ENCODE measurements at places on chromosomes 7 and 10.

DNA sequence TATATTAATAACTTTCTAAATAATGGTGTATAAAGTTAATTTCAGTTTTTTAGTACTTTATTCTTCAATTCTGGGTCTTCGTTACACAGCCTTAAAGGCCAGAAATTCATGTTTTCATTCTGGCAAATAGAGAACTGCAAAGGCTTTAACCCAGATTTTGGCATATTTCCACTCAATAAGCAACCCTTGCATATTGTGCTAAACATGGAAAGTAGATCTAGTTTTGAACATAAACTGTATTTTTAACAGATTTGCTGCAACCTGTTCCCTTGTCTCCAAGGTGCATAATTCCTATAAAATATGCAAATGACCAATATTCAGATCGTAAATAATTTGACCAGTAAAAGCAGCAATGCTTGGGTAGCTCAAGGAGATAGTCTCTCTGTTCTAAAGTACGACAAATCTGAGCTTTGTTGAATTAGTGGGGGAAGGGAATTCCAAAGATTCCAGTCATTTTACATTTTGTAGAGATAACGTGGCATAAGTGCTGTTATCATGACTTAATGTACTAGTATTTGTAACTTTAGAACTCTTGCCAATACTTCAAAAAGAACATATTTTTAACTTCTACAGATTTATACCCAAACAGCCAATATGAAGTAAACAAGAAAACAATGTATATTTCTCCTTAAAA lies 46.4 kb upstream of the RSBN1L start:
- no peak for DNase-seq

- no peak for DNase-seq
These were observed 265.3 kb upstream of the LRGUK start for GRCh38 chr7:133861876-133862275.

DNA sequence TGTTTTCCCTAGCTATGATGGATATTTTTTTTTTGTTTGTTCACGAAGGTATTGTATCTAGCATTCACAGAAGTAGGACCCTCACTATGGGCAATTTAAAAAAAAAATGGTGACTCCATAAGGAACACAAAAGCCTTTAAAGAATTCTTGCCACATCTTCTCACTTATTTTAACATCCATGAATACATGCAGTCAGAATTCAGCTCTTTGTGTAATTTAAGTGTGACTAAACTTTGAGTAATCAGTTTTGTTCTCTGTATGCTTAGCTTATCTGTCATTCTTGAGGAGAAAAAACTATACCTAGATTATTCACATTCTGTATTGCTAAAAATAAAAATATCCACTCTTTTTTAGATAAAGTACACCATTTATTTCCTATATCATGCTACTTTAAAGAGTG lies 313.2 kb upstream of the KCND2 start:
- DNase-seq: no peak

DNA sequence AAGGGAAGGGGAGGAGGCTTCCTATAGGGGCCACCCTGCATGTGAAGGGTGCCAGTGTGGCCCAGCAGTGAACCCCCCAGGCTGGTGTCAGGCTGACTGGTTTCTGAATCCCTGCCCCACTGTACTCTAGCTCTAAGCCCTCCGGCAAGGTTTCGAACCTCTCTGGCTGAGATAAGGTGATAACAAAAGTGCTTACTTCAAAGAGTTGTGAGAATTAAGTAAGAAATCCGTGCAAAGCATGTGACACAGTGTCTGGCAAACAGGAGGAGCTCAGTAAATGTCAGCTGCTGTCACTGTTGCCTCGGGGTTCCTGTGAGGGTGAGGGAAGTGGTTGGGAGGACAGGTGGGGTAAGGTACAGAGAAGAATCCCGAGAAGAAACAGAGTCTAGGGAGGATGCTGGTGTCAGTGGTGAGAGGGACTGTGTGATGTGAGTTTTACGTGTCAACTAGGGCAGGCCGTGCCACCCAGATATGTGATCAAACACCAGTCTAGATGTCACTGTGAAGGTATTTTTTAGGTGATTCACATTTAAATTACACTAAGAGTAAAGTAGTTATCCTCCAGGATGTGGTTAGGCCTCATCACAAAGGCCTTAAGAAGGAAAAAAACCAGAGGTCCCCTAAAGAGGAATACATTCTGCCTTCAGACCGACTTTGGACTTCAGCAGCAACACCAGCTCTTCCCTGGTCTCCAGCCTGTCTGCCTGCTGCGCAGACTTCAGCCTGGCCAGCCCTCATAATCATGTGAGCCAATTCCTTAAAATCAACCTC lies 64.4 kb downstream of the BPGM start:
- DNase-seq: no peak

- DNase-seq: no peak
These were observed 81.0 kb downstream of the EBF3 start for GRCh38 chr10:129883029-129883428.

Measured in GM12865 (cell line).